ENCODE measurements at places on chromosomes 1 and 21. TPM values are rescaled to one million over a fixed set of nuclear protein-coding genes. Genes with fewer than 3 reads are reported as not detected.

DNA sequence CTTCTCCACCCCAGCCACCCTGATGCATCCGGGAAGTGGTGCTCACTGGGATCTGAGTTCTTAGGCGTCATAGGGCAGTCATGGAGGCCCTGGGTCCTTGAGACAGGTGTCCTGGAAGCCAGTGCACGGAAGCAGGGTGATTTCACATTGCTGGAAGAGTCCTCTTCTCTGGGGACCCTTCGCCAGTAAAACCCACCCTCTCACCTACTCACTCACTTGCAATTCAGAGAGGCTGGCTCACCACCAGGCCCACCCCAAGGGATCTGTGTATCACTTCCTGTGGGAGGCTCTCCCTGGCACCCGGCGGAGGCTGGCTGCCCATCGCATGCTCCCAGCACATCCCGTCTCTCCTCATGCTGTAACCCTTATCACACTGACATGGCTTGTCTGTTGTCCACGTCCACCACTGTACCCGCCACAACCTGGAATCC is 40.2 kb upstream of the EPS8L3 start:
- no peak for DNase-seq

GRCh38 chr21:41750051-41750450 is 16.8 kb downstream of the RIPK4 start:
- no peak for DNase-seq

Gene PARP1
- total RNA-seq: 44.8 TPM

Gene ANKRD34A
- 0.27 TPM for total RNA-seq

Gene CFHR4
- not detected for total RNA-seq

Gene F13B
- total RNA-seq: not detected

Data from left colon (tissue), 2 donors.